ENCODE measurements at places on chromosomes 5 and 9.

GRCh38 chr5:164265566-164265965 lies 760.1 kb downstream of the MAT2B start:
- DNase-seq, result no peak

- DNase-seq, result no peak
Measured at GRCh38 chr5:56055859-56056258, 61.1 kb upstream of the IL6ST start.

- DNase-seq, result no peak
Measured at GRCh38 chr5:37015795-37016666, 139.5 kb downstream of the NIPBL start.

GRCh38 chr9:109861918-109862317 lies 81.9 kb downstream of the PALM2AKAP2 start:
- no peak for DNase-seq

DNA sequence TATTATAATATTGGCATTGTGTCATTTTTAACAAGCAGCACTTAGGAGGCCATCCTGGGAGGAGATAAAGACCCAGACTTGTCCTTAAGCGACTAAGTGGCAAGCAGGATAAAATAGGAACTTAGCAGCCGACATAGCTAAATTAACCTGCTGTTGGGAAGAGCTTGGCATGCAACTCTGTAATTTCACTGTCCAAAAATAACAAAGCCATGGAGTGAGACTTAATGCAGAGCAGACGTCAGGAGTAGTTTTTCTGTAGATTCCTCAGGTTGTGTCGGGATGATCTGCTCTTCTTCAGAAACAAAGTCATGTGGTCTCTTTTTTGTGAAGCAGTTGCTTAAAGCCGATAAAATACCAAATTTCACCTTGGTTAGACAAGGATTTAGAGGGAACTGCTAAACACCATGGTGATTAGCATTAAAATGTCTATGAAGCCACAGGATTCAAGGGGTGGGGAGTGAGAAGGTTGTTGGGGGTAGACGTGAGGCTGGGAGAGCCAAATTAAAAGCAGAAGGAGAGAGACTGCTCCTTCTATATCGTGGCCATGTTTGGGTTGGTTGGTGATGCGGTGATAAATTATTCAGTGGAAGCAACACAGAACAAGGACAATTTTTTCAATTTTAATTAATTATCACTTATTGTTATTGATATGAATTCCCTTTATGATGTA lies 303.0 kb downstream of the CSNK1G3 start:
- DNase-seq, result no peak

DNA sequence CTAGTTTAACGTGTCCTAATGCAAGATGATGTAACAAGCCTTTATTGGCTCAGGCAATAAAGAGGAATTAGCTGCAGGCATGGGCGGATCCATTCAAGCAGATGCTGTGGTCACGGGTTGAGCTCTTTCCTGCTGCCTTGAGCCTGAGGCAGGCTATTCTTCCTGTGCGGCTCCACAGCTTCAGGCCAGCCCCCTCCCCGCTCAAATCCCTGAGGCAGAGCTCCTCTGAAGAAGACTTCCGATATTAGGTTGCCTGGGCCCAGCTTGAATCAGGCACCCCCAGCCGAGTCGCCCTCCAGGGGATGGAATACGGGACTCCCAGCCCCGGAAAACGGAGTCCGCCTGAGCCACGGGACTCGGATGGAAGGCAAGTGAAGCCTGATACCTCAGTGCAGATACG lies 95.0 kb upstream of the RUFY1 start:
- DNase-seq, result no peak

GRCh38 chr9:120396418-120396817 lies 183.5 kb downstream of the CDK5RAP2 start:
- DNase-seq, result no peak

DNA sequence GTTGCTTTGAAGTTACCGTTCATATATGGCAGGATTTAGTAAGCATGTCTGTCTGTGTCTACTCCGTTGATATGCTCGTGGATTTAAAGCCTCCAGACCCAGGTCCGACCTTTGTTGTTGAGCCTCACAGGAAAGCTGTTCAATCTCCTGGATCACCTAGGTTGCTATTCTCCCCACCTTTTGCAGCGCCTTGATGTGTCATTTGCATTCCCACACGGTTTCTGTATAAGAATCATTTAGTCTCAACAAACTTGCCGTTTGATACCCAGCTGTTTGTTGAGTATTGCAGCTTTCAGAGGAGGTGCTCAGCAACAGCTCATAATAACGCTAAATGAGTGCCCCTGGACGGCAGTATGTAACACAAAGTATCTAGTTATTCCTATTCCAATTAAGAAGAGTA lies 1.2 kb upstream of the ADGRV1 start:
- no peak for DNase-seq

GRCh38 chr5:165029099-165029870 lies 1523.9 kb downstream of the MAT2B start:
- no peak for DNase-seq

GRCh38 chr5:100273846-100274580 lies 261.2 kb upstream of the FAM174A start:
- no peak for DNase-seq

DNA sequence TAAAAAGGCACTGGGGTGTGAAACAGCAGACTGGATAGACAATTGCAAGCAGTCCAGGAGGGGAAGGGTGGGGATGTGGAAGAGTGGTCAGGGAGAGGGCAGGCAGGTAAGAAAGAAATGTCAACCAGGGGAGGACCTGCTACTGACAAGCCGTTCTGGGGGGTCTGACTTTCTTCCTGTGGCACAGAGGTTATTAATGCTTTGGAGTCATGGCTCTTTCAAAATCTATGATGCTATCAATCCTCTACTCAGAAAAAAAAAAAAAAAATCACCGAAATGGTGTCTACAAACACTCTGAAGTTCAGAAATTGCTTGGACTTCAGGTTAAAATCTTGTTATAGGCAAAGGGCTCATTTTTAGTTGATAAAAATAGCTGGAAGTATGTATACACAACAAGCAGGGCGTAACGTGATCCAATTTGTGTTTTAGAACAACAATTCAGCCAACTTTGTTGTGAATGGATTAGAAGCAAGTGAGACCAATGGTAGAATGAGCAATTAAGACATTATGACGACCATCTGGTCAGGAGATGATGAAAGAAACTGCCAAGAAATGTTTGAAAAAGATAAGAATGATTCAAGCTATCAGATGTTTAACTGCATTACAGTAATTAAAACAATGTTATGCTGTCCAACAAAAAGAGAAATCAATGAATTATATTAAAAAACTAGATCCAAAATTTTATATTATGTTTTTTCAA lies 255.2 kb downstream of the DEPDC1B start:
- no peak for DNase-seq

GRCh38 chr5:3596261-3596825 lies 711 bp downstream of the IRX1 start:
- DNase-seq, result no peak

DNA sequence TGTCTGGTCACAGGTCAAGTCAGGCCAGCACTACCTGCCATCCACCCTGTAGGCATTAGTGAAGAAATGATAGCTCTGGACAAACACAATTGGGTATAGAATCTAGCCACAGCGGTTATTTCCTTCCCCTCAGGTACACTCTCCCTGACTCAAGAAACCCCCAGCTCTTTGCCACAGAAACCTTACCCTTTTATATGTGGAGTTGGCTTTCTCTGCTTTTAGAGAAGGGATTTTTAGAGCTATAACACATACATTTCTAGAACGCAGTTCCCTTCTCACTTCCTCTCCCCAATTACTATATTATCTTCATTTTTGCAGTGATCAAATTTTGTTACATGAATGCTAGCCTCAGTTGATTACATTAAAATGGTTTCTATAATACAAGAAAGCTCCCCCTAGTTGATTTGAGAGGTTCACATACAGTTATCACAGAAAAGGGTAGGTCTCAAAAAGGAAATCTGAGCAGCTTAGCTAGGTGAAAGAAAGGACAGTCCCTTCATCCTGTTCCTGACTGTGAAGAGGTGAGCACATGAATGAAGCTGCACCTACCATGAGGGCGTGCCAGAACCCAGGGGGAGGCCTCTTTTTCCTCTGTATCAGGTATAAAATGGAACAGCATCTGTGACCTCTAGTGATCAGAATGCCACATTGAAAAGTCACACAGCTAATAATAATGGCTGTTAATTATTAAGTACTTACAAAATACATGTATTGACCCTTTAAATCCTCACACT lies 425.6 kb downstream of the KIAA0825 start:
- no peak for DNase-seq

DNA sequence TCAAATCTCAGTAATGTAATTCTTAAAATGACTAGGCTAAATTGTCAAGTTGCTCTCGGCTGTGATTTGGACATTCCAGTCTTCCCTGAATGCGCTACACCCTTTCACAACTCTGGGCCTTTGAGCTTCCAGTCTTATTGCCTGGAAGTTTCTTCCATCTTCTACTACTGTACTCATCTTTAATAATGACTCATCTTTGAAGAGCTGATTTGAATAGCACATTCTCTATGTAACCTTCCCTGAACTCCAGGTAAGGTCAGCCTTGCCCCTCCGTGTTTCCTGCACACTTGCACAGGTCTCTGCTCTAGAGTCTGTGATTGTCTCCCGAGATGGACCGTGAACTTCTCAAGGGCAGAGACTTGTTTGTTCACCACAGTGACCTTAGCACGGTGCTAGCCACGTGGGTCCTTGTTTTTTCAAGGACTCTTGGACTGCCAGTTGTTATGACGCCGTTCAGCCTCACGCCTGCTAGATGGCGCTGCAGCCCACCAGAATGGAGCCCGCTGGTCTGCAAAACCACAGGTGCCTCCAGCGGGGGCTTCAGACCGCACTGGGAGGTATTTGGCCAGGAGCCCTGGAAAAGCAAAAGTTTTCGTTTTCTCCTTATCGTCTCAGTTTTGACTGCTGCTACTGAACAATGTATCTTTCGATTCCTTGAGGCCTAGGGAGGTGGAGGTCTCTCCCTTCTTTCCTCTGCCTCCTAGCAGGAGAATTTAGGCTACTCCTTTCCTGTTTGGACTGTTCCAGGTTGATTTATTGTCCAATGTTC lies 44.4 kb downstream of the SEC61B start:
- peak; percentile 21 for DNase-seq

GRCh38 chr9:134063088-134063570 lies 4.7 kb downstream of the BRD3 start:
- no peak for DNase-seq

GRCh38 chr5:170154297-170154696 lies 48.6 kb downstream of the FOXI1 start:
- no peak for DNase-seq

DNA sequence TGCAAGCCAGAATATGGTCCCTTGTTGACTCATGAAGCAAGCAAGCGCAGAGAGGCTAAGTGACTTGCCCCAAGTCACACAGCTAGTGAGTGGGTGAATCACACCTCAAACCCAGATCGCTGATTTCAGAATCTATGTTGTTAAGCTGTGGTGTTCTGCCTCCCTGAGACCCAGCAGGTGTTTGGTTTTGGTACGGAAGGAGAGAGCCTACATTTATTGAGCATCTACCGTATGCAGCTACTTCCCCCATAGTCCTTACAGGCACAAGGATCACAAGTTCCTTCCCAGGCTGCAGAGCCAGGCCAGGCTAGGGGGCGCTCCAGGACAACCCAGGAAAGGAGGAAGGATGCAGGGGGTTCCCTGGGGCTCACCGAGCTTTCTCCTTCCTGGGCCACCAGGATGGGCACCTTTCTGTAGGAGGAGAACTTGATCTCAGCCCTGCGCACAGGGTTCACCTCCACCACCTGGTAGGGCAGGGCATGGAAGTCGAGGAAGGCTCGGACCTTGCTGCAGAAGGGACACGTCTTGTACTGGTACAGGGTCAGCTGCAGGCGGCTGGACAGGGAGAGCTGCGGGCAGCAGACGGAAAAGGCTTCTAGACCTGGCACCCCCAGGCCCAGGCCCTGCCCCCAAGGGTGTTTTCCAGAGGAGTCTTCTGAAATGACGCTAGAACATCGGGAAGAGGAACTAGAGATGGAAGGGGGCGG lies 2.5 kb downstream of the PTGES2 start:
- DNase-seq, result no peak

GRCh38 chr9:95286151-95286550 lies 31.4 kb downstream of the FANCC start:
- no peak for DNase-seq

DNA sequence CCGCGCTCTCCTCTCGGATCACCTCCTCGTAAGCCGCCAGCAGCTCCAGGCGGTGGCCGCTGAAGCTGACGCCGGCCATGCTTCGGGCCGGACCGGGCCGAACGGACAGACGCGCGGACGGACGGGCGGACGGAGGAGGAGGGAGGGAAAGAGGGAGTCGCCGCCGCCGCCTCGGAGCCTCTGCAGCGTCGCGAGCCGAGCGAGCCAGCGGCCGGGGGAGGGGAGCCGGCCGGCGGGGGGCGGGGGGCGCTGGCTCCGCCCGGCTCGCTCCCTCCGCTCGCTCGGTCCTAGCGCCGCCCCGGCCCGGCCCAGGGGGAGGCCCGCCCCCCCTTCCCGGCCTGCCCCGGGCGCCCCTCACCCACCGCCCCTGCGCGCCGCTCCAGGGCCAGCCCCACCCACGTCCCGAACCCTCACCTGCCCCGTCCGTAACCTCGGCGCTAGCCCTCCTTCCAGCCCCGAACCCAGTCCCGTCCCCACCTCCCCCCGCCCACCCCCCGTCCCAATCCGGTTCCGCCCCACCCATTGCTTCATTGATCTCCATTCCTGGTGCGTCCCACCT lies at the start of gene DBN1:
Gene DBN1 (minus strand): TSS at position 192 of the 559 bp plus-strand sequence. CDS start 113 bp downstream, at position 79.
- no peak for DNase-seq

DNA sequence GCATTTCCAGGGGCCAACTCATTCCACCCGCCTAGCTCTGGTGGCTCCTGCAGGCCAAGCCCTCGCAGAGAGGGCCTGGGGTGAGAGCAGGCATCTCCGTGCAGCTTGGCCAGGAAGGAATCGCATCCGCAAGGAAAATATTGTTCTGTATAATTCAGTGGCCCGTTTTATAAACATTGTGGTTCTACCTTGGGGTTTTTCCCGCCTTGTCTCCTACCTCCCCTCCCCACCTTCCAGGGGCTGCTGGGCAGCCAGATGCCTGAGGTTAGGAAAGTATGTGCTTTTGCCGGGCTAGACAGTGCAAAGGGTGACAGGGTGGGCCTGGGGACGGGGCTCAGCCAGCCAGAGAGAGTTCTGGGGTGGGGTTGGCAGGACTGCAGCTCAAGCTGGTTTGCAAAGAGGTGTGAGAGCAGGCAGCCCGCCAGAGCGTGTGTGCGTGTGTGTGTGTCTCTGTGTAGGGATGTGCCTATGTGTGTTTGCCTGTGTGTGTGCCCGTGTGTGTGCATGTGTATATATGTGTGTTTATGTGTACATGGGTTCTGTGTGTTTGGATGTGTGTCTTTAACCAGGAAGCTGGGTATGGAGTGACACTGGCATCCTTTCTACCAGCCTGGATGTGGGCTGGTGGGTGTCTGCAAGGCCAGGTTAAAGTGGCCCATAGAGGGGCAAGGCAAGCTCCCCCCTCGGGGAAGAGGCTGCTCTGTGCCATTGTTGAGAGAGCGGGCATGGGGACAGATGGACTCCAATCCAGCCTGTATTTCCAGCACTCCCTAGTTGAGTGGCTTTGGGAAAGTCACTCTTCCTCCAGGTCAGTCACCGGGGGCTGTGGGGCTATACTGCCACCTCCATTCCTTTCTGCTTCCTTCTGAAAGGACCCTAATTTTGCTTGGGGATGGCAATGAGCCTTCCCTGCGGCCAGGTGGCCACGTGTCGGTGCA lies 10.6 kb upstream of the SLC2A6 start:
- DNase-seq, result no peak
